Activated CD8-positive, alpha-beta memory T cell treated with anti-CD3 and anti-CD28 coated beads for 1 hour (primary cell): ENCODE measurements at places on chromosomes 3 and 15.

DNA sequence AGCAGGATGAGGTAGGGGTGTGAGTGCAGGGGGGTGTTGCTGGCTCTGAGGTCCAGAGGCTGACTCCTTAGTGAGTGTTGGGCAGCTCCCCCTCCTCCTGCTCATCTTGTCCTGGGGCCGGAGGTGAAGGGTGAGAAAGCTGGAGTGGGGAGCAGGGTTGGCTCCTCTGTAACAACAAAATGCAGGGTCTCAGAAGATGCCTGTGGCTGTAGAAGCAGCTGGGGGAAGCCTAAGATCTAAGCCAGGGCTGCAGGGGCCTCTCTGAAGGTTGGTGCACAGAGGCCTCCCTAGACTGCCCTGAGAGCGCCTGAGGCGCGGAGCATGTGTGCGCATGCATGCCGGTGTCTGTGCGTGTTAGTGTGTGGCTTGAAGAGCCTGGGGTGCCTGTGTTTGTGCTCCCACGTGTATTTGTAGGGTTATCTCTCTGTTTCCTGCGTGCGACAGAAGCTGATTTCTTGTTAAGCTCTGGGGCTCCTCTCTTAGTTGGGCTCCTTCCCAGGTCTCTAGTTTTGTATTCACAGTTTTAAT lies 5.3 kb upstream of the HDAC11 start:
- DNase-seq = no peak

- peak; percentile 25 for DNase-seq
Measured at GRCh38 chr3:160400030-160400701, 716 bp downstream of the SMC4 start.

DNA sequence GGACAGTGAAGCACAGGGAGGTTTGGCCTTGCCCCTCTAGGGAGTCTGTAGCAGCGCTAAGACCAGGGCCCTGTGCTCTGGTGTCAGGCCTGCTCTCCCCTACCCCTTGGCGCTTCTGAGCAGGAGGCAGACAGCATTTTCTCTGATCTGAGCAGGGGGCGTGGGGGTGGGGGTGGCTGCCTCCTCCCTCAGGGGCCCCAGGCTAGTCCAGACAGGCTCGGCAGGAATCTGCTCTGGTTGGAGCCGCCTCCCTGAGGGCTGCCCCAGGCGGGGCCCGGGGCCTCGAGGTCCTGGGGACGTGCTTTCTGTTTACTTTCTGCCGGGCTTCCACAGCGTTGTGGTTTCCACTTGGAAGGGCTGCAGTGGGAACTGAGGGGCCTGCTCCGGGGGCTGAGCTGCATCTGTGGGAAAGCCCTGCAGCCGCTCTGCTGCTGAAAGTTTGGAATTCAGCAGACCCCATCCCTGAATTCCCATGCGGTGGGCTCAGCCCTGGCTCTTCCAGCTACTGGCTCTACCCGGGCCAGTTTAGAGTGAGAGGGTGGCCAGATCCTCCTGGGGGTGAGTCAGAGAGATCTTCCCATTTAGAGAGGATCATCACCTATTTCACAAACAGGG lies 105.4 kb downstream of the LINGO1 start:
- no peak for DNase-seq

- no peak for DNase-seq
Measured at GRCh38 chr3:114519415-114519814, 225.6 kb downstream of the TIGIT start.

- DNase-seq = no peak
Measured at GRCh38 chr3:535566-536416, 339.2 kb downstream of the CHL1 start.

GRCh38 chr3:127960421-127960965 lies 45.5 kb downstream of the KBTBD12 start:
- DNase-seq = no peak

DNA sequence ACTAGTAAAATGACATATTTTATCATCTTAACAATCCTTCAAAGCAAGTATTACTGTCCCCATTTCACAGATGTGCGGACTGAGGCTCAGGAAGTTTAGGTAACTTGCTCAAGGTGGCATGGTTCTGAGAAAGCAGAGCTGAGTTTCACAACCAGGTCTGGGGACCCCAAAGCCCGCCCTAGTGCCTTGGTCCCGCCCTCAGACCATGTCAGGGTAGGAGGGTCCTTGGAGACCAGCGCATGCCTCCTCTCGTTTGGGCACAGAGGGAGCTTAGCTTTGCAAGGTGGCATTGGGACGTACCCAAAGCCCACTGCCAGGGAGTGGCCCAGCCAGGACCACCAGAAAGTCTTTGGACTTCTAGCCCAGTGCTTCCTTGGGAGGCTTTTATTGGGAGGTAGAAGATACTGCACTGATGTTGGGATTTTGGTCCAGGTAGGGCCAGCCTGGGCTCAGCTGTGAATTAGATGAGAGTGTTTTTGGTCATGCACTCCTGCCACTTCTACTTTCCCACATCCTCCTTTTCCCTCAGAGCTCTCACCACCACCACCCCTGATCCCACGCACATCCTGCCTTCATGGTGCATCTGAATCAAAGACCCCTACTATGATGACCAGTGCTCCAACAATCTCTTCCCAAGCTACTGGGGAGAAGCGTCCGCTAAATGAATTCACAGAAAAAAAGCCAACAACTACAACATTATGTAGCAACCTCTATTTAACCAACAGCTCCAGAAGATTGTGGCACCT lies 307.9 kb downstream of the TLE3 start:
- no peak for DNase-seq

- no peak for DNase-seq
Measured at GRCh38 chr15:93762036-93762435, 469.3 kb upstream of the MCTP2 start.
